ENCODE measurements at places on chromosomes 1 and 21. TPM values are rescaled to one million over a fixed set of nuclear protein-coding genes. Genes with fewer than 3 reads are reported as not detected.

Gene KCNC4
- 4.4 TPM for total RNA-seq

Gene CD34
- total RNA-seq = 20.7 TPM

Gene ILDR2
- 0.88 TPM for total RNA-seq

Gene ARHGEF16
- total RNA-seq = 16.0 TPM

Gene LAMB3
- 1.9 TPM for total RNA-seq

Gene ERG
- 25.1 TPM for total RNA-seq

GRCh38 chr21:34182436-34182835, 109.1 kb downstream of the MRPS6 start:
- no peak overlapping the region for H3K27ac ChIP-seq
- H3K36me3 ChIP-seq = no peaks in the 10 kb centered on the region
- H3K27me3 ChIP-seq = no peaks in the 10 kb centered on the region
- no peak overlapping the region for H3K4me3 ChIP-seq
- peaks cover 27% of the 10 kb centered on the region for H3K4me1 ChIP-seq
- no peak for DNase-seq

GRCh38 chr1:68795956-68796355, 299.1 kb upstream of the DEPDC1 start:
- no peaks in the 10 kb centered on the region for H3K36me3 ChIP-seq
- no peak overlapping the region for H3K27ac ChIP-seq
- DNase-seq = no peak
- no peaks in the 10 kb centered on the region for H3K27me3 ChIP-seq
- no peaks in the 10 kb centered on the region for H3K4me1 ChIP-seq

- no peak overlapping the region for H3K27ac ChIP-seq
- no peak overlapping the region for H3K4me3 ChIP-seq
- DNase-seq = no peak
Observed at GRCh38 chr1:184110272-184111204, 59.0 kb downstream of the TSEN15 start.

- H3K4me3 ChIP-seq = no peak overlapping the region
- H3K27ac ChIP-seq = no peak overlapping the region
- no peaks in the 10 kb centered on the region for H3K36me3 ChIP-seq
- DNase-seq = no peak
Observed at GRCh38 chr21:35142036-35142815, 93.1 kb upstream of the RUNX1 start.

DNA sequence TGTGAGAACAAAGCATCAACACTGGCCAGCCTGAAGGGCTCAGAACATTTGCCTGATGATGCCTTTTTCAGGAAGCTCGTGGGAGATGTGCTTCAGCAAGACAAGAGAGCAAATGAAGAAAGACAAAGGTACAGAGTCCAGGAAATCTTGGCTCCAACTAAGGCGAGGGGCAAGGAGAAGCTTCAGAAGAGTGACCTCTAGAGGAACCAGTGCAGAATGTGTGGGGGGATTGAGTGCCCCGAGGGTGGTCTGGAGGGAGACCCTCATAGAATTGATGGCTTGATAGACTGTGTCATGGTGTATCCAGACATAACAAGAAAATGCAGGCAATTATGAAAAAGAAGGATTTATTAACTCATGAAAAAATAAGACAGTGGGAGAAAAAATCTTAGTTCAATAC, 15.3 kb upstream of the NLRP3 start:
- no peak overlapping the region for H3K27ac ChIP-seq
- no peaks in the 10 kb centered on the region for H3K27me3 ChIP-seq
- no peak for DNase-seq

- no peak overlapping the region for H3K4me3 ChIP-seq
- H3K36me3 ChIP-seq = no peaks in the 10 kb centered on the region
- H3K4me1 ChIP-seq = no peaks in the 10 kb centered on the region
- DNase-seq = no peak
- no peak overlapping the region for H3K27ac ChIP-seq
- H3K27me3 ChIP-seq = no peaks in the 10 kb centered on the region
Observed at GRCh38 chr1:233624289-233624688, 10.4 kb downstream of the KCNK1 start.

DNA sequence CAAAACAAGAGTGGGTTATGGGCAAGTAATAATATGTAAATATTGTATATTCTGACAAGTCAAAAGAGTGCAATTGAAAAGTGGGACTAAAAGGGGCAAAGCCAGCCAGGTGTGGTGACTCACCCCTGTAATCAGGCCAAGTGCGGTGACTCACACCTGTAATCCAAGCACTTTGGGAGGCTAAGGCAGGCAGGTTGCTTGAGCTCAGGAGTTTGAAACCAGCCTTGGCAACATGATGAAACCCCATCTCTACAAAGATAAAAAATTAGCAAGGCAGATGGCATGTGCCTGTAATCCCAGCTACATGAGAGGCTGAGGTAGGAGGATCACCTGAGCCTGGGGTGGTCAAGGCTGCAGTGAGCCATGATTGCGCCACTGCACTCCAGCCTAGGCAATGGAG, 304.0 kb downstream of the HHIPL2 start:
- H3K27me3 ChIP-seq = no peaks in the 10 kb centered on the region
- H3K27ac ChIP-seq = no peak overlapping the region
- DNase-seq = no peak
- H3K4me3 ChIP-seq = no peak overlapping the region

DNA sequence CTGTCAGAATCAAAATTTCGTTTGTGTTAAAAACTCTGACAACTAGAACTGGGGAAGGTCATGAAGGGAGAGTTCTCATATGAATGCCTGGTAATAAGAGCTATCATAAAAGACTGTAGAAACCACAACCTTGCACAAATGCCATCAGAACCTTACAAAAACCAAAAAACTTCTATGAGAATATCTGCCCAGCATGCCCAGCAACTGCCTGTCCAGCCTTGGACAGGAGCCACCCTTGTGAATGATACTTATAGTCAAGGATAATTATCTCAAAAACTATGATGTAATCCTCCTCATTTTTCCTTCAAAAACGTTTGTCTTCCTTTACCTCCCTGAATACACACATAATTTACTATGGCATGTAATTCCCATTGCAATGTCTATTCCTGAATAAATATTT, 53.4 kb upstream of the C1orf185 start:
- H3K4me3 ChIP-seq = no peak overlapping the region
- DNase-seq = no peak
- H3K4me1 ChIP-seq = no peaks in the 10 kb centered on the region
- no peaks in the 10 kb centered on the region for H3K27me3 ChIP-seq

DNA sequence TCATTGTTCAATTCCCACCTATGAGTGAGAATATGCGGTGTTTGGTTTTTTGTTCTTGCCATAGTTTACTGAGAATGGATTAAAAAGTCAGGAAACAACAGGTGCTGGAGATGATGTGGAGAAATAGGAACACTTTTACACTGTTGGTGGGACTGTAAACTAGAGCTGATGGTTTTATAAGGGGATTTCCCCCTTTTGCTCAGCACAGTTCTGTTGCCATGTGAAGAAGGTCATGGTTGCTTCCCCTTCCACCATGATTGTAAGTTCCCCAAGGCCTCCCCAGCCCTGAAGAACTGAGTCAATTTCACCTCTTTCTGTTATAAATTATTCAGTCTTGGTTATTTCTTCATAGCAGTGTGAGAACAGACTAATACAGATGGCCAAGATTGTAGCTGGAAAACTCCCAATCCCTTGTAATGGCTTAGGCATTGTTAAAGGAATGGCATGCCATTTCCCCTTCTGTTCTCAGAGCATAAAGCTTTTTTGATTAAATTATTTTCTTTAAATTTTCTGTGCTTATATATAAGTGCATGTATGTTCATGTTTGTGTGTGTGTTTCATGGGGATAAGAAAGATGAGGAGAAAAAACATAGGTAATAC, 144.8 kb downstream of the BACH1 start:
- no peaks in the 10 kb centered on the region for H3K27me3 ChIP-seq
- no peak for DNase-seq
- H3K4me3 ChIP-seq = no peak overlapping the region
- H3K36me3 ChIP-seq = no peaks in the 10 kb centered on the region
- no peaks in the 10 kb centered on the region for H3K4me1 ChIP-seq
- H3K27ac ChIP-seq = no peak overlapping the region

DNA sequence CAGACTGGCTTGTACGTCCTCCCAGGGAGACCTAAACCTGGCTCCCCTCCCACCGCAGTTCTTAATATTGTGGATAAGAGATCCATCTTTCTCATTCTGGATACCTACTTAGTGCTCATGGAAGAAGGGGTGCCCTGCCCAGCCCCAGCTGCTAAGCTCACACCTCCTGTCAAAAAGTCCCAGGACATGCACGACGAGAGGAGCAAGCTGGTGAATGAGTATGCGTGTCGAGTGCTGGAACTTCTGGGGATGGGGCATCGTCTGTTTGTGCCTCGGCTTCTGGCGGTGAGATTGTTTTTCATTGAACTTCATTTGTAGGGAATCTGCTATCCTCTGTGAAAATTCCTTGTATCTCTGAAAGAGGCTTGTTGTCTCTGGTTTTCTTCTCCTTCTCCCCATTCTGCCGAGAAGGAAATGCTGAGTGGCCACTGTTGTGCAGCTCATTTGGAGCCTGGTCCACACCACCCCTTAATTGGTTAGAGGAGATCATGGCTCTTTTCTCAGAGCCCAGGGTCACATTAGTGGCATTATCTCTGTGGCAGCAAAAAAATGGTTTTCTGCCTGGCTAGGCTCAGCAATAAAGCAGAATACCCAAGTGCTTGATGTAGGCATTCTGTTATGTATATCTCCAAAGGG, 199.4 kb upstream of the CACYBP start:
- no peaks in the 10 kb centered on the region for H3K27me3 ChIP-seq
- H3K4me1 ChIP-seq = peaks cover 7% of the 10 kb centered on the region
- no peak for DNase-seq
- no peak overlapping the region for H3K27ac ChIP-seq
- peak overlapping the region; percentile 8 for H3K4me3 ChIP-seq
- no peaks in the 10 kb centered on the region for H3K36me3 ChIP-seq

DNA sequence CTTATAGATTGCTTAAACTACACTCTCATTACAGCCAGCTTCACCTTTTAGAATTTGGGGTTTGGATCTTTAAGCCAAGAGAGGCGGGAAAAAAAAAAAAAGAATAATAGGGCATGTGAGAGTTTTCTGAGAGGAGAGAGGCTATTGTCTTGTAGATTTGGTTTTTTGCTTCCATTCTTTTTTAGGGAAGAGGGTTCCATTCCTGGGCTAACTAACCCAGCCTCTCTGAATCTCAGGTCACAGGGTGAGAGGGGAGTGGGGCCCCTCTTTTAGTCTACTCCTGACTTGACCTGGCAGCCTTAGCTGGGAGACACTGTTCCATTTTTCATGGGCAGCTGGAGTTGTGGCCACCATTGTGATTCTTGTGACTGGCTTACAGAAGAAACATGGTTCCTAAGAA, 24.2 kb downstream of the PBX1 start:
- H3K27me3 ChIP-seq = no peaks in the 10 kb centered on the region
- peaks cover 25% of the 10 kb centered on the region for H3K4me1 ChIP-seq
- no peaks in the 10 kb centered on the region for H3K36me3 ChIP-seq
- H3K27ac ChIP-seq = no peak overlapping the region

DNA sequence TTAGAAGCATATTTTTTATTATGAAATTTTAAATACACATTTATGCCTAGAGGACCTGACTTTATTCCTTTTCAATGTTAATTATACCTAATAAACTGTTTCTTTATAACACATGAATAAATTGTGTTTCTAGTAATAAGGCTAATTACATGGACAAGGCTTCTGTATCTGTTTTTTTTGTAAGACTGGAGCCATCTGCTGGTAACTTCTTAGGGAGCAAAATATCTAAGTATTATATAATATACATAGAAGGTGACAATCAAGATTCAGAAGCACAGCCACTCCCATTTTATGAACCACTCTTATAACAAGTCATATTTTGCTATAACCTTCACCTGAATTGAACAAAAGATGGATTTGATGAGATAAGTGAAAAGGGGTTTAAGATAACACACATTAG, 84.2 kb downstream of the LBR start:
- H3K4me1 ChIP-seq = no peaks in the 10 kb centered on the region
- no peaks in the 10 kb centered on the region for H3K36me3 ChIP-seq
- DNase-seq = no peak

GRCh38 chr1:24362396-24362795, 43.2 kb downstream of the GRHL3 start:
- H3K27ac ChIP-seq = no peak overlapping the region
- peaks cover 6% of the 10 kb centered on the region for H3K4me1 ChIP-seq
- DNase-seq = no peak
- no peaks in the 10 kb centered on the region for H3K36me3 ChIP-seq
- no peaks in the 10 kb centered on the region for H3K27me3 ChIP-seq
- no peak overlapping the region for H3K4me3 ChIP-seq

DNA sequence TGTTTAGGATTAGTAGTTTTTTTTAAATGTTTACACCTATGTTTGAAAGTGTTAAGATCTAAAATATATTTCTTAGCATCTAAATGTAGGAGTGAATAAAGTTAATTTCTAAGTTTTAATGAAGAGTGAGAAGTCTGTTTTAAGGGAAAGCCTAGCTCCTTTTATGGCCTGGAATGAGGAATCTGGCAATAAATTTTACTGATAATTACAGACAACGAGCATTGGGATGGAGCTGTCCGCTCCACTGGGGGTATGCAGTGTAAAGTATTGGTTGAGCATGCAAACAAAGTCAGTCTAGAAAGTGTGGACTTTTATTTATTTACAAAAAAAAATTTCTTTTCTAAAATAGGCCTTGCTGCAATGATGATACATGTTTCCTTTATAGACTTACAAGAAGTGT, 19.0 kb downstream of the CLIC6 start:
- no peaks in the 10 kb centered on the region for H3K27me3 ChIP-seq
- H3K4me1 ChIP-seq = no peaks in the 10 kb centered on the region
- no peak overlapping the region for H3K27ac ChIP-seq
- no peak overlapping the region for H3K4me3 ChIP-seq
- no peak for DNase-seq

- H3K36me3 ChIP-seq = no peaks in the 10 kb centered on the region
- no peak overlapping the region for H3K27ac ChIP-seq
- no peaks in the 10 kb centered on the region for H3K4me1 ChIP-seq
Observed at GRCh38 chr1:69929308-69930057, 275.9 kb downstream of the LRRC40 start.

DNA sequence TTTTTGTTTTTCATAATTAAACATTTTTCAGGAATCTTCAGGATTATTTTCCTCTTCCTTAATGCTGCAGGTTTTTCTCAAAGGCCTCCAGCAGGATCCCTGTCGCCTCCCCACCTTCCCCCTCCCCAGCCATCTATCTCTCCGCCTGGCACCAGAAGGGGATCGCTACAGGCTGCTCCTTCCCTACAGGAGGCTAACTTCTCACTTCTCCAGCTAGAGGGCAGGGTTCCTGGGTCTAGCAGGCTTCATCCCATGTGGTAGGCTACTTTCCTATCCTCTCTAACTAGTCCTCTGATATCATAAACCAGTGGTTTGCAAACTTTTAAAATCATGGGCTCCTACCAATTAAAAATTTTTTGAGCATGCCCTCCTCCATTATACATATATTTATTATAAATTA, 104.1 kb downstream of the KCNN3 start:
- no peak overlapping the region for H3K4me3 ChIP-seq
- H3K27ac ChIP-seq = no peak overlapping the region
- H3K27me3 ChIP-seq = no peaks in the 10 kb centered on the region
- no peak for DNase-seq

DNA sequence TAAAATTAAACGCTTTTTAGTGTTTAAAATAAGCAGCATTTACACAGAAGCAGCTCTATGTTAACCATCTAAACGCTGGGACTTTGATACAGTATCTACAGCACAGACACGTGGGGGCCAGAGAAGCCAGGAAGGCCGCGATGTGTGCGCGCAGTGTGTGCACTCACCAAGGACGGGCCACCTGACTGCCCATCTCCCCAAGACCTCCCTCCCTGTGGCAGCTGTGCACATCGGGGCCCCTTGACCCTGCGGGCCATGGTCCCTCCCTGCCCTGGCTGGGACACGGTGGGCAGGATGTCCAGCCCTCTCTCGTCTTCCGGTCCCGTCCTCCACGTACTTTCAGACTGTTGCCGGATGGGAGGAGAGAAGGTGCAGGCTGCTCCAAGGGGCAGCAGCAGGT, 4.2 kb downstream of the TAS1R3 start:
- no peak for DNase-seq
- no peak overlapping the region for H3K27ac ChIP-seq
- H3K4me3 ChIP-seq = no peak overlapping the region

Measured in thyroid gland (tissue), 4 donors.